ENCODE measurements at places on chromosomes 5 and 9. TPM values are rescaled to one million over a fixed set of nuclear protein-coding genes. Genes with fewer than 3 reads are reported as not detected.

TMEM252 gene
- 8.1 TPM for polyA plus RNA-seq

SLC1A3 gene
- polyA plus RNA-seq, result 1.3 TPM

DNA sequence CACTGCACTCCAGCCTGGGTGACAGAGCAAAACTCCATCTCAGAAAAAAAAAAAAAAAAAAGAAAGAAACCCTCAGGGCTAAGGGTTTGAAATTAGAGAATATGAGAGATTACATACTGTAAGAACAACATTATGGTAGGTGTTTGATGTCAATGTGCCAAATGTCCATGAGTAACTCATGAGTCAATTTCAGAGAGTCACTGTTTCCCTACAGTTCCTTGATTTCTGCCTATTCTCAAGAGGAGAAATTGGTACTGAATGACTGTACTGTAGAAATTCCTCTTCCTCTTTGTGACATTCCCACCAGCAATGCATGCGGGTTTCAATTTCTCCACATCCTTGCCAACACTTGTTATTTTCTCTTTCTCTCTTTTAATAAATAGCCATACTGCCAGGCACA is 35.2 kb downstream of the MARVELD2 start:
- no peak for DNase-seq

- DNase-seq, result peak; percentile 33
Measured at GRCh38 chr5:59798862-59799667, 94.5 kb downstream of the PDE4D start.

DNA sequence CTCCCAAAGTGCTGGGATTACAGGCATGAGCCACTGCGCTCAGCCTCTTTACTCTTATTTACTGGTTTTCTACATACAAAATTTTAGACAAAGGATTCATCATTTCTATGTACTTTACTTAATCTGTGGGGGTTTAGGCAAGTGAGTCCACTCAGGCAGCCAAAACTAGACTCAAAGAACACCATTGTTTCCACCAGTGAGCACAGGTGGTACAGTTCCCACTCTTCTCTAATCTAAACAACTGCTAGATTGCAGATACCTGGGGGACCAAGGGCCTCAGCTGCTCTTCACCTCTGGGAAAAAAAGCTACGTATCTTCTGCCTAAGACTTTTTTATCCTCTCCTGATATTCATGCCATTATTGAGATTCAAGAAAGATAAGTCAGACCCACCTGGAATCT is 260.1 kb downstream of the EBF1 start:
- DNase-seq, result no peak
